ENCODE measurements at places on chromosomes 6 and 20.

DNA sequence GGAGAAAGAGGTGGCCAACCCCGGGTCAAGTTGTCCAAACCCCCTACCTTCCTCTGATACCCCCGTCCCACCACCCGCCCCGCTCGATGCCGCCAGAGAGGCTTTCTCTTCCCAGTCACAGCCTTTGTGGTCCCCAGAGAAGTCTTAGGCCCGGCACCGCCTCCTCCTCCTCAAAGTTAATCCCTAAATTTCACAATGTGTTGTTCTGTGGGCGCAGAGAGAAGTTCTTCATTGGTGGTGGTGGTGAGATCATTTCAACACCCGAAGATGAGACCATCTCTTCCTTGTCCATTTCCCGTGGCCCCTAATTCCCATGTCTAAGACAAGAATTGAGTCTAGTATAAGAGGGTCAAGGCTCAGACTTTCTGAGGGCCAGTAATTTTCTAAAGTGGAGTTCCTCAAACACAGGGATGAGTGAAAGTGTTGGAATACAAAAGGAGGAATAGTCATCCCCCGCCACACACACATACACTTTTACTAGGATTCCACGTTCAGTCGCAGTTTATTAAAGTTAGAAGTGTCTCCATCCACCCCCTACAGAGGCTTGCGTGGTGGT, 10.4 kb downstream of the TRIM31 start:
- no peak for DNase-seq

GRCh38 chr6:13709689-13710551, 1.7 kb downstream of the RANBP9 start:
- no peak for DNase-seq

- DNase-seq = no peak
Observed at GRCh38 chr20:2305479-2305878, 9.7 kb downstream of the TGM3 start.

DNA sequence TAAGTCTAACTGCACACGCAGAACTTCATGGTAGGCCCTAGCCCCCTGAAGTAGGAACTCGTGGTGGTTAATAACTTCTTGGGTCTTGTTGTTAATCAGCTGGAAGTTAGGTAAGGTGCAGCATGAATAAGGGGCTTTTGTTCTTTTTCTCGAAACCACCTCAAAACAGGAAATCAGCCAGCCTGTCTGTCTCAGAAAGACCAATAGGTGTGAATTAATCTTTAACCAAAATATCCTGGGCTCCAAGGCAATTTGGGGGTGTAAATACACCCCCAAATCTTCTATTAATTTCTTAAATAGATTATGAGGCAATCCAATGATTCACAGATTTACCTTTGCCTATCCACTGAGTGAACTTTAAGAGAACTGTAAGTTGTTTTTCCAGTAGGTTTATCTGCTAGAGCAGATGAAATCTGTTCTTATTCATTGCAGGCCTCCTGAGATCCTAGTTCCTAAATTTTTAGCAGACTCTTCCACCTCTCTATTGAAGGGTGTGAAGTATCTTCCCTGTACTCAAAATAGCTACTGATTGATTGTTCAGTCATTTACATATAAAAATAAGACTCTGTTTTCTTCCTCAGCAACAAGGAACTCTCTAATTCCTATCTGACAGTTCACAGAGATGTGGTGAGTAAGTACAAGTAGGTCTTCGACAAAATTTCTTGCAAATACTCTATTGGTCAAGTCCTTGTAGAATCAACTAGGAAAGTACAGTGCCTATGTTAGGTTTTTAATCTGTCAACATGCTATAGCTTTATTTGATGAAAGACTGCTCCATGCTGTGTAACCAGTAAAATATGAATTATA, 427.1 kb upstream of the NOX3 start:
- no peak for DNase-seq

GRCh38 chr6:15274692-15275387, 29.0 kb downstream of the JARID2 start:
- no peak for DNase-seq

- no peak for DNase-seq
Observed at GRCh38 chr6:146056506-146056905, 27.6 kb downstream of the GRM1 start.

- no peak for DNase-seq
Observed at GRCh38 chr6:84749181-84749580, 15.2 kb downstream of the TBX18 start.

DNA sequence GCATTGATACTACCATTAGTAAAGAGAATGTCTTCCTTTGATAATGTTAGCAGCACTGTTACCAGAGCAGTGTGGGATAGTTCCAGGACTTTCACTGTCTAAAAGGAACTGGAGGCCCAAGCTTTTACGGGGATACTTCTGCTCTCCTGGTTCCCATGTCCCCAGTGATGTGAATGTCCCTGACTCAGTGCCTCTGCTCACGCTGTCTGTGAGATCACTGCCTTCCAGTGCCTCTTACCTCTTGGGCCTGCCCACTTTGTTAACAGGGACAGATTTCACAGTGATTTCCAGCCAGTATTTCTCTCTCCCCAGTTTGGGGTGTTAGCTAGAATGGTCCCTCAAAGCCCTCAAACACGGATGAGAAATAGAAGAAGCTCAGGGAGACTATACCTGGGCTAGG, 14.4 kb downstream of the PTPRA start:
- no peak for DNase-seq

- no peak for DNase-seq
Observed at GRCh38 chr20:13554076-13554475, 84.7 kb downstream of the TASP1 start.

DNA sequence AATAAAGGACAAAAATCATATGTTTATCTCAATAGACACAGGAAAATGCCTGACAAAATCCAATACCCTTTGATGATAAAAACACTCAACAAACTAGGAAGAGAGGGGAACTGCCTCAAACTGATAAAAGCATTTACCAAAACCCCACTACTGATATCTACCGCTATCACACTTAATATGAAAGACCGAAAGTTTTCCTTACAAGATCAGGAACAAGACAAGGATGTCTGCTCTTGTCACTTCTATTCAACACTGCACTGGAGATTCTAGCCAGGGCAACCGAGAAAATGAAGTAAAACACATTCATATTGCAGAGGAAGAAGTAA, 25.1 kb downstream of the GZF1 start:
- DNase-seq = no peak

- DNase-seq = no peak
Observed at GRCh38 chr6:130776287-130776925, 50.8 kb upstream of the SMLR1 start.

- DNase-seq = no peak
Observed at GRCh38 chr6:134345789-134346188, 27.9 kb upstream of the SGK1 start.

DNA sequence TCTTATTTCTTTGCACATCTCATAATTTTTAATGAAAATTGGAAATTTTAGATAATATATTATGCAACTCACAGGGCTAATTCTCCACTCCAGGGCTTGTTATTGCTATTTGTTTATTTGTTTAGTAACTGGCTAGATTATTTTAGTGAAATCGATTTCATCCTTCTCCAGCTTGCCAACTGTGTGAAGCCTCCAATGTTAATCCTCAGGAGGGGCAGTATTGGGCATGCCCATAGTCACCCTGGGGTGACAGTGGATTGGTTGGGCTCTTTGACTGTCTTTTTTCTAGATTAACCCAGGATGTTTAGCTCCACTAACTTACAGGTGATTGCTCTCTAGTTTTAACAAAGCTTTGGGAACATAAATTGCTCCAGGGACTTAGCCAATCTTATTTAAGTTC, 450.1 kb downstream of the BMP2 start:
- DNase-seq = no peak

- DNase-seq = no peak
Observed at GRCh38 chr6:152634773-152635172, 2.4 kb downstream of the SYNE1 start.

DNA sequence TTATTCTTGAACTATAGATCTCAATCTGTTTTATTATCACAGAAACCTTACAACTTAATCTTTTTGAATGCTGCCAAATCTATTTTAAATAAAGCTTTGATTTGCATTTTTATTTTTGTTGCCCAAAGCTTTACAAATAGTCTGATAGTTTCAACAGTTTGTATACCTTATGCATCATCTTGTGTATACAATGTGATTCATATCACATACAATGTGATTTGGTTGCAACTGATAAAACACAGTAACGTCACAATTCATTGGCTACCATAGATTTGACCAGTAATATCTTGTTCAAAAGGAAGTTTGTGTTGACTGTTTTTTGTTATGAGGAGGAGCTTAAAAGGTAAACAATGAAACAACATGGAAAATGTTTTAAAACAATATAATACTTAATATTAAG, 110.9 kb downstream of the EYA4 start:
- no peak for DNase-seq

GRCh38 chr6:157811476-157812173, 11.4 kb upstream of the SNX9 start:
- DNase-seq = no peak

DNA sequence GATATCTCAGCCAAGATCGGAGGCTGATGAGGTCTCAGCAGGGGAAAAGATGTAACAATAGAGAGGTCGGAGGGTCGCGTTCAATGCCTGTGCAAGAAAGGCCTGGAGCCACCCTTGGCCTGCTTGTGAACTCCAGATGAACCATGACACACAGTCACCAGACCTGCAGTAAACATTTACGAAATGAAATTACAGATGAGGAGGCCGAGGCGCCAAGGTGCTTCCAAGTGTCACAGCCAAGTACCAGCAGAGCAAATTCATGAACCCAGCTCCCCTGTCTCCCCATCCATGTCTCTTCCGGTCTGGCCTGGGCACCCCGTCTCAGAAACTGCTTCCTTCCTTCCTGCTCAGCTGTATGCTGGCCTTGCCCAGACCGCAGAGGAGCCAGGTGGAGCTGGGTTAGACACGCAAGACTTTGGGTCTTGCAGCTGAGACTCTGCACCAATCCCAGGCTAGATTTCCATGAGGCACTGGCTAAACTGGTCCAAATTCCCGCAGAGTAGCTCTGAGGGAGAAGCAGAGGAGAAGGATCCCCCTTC, 48.1 kb downstream of the CHMP4B start:
- no peak for DNase-seq
